ENCODE measurements at places on chromosomes 5 and 9.
A peak's percentile ranks its signal among the peaks of the same experiment; 100 is the strongest.

GRCh38 chr5:6755941-6756340 is 42.7 kb downstream of the TENT4A start:
- no peak for DNase-seq

DNA sequence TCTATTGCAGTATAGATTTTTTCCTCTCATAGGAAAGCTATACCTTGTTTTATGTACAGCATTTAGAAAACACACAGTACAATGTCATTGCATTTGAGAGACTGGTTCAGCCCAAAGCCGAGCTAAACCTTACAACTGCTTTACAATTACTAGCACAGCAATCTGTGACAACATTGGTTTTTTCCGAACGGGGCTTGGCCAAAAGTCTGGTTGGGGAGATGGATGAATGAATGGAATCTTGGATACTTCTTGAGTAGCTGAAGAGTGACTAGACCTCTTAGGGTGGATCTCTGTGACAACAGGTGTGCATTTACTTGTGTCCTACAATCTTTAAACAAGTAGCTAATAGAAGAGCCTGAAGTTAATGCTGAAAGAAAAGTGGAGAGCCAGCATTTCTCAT is 1.2 kb downstream of the SGCD start:
- DNase-seq = no peak

DNA sequence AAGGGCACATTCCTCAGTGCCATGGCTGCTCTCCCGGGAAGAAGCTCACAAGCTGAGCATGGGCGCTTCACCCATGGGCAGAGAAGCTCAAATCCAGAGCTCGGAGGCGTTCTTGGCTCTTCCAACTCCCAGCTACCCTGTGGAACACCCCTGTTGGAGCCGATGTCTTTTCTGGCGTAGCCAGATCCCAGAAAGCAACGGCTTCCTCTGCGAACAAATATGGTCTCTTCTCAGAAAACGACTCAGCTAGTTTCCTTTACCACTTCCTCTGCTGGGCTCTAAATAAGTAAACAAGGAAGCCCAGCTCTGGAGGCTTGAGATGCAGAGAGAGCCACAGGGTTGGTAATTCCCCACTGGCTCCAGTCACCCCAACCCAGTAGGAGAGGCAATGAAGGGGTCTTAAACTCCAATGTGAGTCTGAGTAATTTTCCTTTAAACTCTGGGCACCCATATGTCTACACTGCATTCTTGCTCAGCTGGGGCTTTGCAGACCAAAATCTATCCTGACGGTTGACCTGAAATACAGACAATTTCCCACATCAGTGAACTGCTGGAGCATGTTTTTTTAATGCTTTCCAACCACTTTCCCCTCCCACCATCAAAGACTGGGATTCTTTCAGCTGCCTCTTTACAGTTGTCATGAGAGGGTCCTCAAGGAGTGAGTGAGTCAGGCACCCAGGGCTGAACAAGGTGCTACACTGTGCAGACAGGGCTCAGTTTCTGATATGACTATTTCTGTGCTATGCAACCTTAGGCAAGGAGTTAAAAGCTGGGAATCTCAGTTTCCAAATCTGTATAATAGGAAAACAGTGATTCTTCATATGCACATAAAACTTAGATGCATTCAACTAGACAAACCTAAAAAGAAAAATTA is at the start of gene LCP2:
Gene LCP2, minus strand, starts transcription at position 189 of the 874 bp plus-strand sequence. Its CDS starts 166 bp downstream, at position 23.
- DNase-seq = peak; percentile 79

- no peak for DNase-seq
Observed at GRCh38 chr9:75139201-75139600, 50.9 kb downstream of the OSTF1 start.

GRCh38 chr5:123180178-123180577 is 91.1 kb downstream of the PRDM6 start:
- no peak for DNase-seq

DNA sequence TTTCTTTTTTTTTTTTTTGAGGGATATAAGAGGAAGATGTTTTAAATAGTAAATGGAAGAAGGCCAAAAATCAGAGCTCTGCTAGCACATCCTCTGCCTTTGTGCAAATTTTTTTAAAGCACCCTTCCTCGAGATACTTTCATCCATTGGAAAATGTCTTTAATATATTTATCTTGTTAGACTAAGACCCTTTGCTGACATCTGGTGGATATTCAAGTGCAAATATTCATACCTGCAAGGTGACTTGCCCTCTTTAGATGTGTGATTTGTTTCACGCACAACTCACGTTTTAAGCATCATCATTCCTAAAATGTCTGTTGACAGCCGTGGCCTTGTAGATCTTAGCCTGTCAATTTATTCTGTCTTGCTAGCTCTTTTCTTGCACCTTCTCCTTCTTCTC is 258.5 kb downstream of the AGTPBP1 start:
- no peak for DNase-seq

GRCh38 chr9:109779711-109780452 is at the start of gene PALM2AKAP2:
Gene PALM2AKAP2 (plus strand): TSS chr9:109780198. CDS start chr9:109780489, 291 bp downstream.
- DNase-seq = peak; percentile 13

GRCh38 chr5:148873690-148874485 is 47.5 kb downstream of the ADRB2 start:
- no peak for DNase-seq

DNA sequence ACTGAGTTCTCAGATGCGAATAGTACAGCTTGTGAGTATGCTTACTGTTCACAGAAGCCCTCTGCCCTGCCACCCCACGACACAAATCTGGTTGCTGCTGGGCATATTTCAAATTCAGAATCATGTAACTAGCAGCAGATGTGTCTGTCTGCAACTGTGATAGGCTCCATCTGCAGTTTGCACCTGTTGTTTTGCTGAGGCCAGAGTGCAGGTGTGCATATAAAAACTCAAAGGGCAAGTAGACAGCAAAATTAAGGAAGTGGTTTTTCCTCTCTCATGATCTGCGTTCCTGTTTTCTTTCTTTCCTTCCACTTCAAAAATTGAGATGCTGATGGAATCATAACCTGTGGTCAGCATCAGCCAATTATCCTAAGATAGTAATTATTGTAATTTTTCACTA is 1000.5 kb downstream of the PTPRD start:
- no peak for DNase-seq

DNA sequence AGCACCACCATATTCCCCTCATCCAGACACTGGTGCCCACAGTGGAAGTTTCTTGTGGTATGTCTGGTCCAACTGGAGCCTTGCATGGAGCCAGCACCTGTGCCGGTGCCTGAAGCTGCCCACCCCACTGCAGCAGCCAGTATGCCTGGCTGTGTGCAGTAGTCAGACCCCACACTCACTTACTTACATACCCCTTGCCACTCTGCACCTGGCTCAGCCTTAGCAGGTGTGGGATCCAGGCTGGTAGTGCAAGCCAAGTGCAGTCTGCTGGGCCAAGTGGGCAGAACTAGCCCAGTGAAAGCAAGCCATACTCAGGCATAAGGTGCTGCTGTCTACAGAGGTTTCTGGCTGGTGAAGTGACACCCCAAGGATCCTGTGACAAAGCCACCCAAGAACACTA is 871.4 kb upstream of the C9orf72 start:
- DNase-seq = no peak

DNA sequence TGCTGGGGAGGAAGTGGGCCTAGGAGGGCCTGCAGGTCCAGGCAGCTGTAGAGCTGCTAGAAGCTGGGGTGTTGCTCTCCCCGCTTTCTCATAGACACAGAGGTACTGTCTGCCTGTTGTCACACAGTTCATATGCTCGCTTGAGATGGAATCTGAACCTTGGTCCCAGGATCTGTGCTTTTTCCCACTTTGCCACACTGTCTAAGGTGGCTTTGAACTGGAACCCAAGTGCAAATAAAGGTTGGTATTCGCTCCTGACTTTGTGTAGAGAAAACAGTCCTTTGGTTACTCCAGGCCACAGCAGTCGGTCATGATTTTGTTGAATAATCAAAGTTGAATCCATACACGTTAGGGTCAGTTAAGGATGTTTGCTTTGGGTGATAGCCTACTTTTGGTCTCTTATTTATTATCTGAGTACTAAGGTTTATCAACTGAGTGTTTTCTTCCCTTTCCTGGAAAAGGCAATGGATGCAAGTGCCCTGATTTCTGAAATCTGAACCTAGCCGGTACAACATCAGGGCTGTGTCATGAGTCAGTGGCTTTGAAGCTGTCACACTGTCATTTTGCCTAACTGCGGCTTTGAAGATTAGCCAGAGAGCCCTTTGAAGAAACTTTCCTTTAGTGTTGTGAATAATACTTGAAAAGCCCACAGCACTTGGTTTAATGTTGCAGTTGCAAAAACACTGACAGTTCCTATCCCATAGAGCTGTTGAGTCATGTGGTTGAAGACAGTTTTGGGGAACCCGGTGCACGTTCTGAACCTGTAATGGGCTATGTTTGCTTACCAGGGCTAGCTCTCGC is 41.3 kb downstream of the HABP4 start:
- no peak for DNase-seq

DNA sequence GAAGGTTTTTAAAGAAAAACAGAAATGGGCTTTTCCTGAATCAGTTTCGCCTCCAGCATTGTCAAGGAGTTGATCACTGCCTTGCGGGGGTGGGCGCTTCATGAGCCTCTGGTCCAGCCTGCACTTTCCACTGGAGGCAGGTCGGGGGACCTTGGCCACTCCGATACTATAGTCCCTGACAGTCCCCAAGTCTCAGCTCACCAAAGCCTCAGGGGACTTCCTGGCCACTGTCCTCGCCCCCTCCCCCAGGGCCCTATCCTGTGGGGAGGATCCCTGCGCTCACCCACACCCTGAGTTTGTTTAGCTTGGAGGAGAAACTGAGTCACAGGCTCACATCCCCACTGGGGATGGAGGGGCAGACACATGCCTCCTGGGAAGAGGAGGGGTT is 1.4 kb downstream of the SLC6A19 start:
- DNase-seq = no peak
